Stimulated activated CD8-positive, alpha-beta memory T cell treated with anti-CD3 and anti-CD28 coated beads, Interleukin-2, amount 100 ng/mL, for 1 hour (primary cell): ENCODE measurements at places on chromosomes 2 and 18.

GRCh38 chr2:23464156-23464555, 79.2 kb downstream of the KLHL29 start:
- DNase-seq: no peak

- DNase-seq: no peak
Observed at GRCh38 chr2:178188466-178188865, 5.8 kb upstream of the OSBPL6 start.

- no peak for DNase-seq
Observed at GRCh38 chr18:59229701-59230443, 9.9 kb downstream of the GRP start.

- DNase-seq: no peak
Observed at GRCh38 chr2:113977660-113978523, 88.0 kb downstream of the ACTR3 start.

DNA sequence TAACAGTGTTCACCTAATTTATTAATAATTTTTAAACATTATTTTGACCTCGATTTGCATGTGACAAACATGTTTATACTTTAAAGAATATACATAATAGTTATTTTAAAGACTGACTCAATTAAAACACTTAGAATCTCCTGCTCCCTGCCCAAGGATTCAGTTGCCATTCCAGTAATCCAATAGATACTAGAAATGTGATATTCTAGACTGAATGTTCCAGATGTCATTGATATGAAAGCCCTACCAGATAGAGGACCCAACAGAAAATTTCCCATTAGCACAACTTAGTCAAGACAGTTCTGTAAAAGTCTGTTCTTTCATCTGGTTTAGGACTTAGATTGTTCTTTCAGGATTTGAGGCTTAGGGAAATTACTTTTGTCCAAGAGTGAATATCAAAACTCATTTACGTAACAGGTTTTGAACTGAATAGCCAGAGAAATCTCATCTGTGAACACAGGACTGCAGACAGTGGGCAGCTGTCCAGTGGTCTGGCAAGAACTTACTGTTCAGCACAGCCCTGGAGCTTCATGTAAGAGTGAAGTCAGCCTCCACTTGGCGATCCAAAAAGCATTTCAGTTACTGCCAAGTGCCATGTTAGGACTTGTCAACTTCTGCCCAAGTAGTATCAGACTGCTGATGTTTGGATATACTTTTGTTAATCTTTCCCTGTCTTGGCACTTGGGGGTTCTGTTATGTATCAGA, 77.5 kb downstream of the OSBPL6 start:
- DNase-seq: no peak

- DNase-seq: no peak
Observed at GRCh38 chr2:65489269-65489668, 56.9 kb upstream of the SPRED2 start.

DNA sequence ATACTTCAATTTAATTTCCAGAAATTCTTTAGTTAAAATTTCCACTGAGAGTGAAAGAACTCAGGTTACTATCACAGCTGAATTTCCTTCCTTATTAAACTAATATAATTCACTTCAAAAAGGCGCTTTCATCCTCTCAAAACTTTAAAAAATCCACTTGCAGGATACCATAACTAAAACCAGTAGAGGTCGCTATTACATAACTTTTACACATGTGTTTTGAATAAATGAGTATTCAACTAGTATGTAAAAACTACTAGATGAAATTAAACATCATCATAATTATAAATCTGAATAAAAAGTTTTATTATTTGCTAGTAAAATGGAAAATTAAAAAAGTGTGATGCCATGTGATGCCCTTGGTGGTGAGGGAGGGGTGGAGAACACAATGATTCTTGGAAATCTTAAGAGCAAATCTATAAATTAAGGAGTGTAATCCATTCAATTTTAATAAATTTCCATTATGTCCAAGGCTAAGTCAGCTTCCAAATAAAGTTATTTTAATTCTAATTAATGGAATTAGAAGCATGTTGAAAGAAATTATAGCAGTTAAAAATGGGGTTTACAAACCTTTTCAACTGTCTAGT, 61.4 kb downstream of the SOS1 start:
- DNase-seq: no peak

DNA sequence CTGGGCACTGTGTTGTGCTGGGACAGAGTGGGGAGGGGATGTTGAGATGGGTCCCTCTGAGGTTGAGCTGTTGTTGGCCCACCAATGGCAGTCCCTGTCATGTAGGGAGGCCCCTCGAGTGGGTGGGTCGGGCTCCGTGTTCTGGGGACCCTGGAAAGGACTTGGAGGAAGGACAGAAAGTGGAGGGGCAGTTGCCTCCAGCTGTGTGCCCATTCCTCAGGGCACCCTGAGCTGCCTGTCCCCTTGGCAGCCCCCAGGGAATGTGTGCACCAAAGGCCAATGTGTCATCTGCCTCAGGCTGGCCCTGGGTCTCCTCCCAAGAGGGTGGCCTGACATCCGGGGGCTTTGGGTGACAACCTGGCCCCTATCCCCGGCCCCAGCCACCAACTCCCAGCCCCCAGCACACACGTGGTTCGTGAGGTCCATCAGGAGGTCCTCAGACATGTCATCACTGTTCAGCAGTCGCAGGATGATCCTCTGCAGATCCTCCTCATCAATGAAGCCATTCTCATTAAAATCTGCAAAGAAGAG, 57.7 kb downstream of the CIB4 start:
- DNase-seq: no peak

- DNase-seq: no peak
Observed at GRCh38 chr2:36461039-36461681, 105.6 kb downstream of the CRIM1 start.

DNA sequence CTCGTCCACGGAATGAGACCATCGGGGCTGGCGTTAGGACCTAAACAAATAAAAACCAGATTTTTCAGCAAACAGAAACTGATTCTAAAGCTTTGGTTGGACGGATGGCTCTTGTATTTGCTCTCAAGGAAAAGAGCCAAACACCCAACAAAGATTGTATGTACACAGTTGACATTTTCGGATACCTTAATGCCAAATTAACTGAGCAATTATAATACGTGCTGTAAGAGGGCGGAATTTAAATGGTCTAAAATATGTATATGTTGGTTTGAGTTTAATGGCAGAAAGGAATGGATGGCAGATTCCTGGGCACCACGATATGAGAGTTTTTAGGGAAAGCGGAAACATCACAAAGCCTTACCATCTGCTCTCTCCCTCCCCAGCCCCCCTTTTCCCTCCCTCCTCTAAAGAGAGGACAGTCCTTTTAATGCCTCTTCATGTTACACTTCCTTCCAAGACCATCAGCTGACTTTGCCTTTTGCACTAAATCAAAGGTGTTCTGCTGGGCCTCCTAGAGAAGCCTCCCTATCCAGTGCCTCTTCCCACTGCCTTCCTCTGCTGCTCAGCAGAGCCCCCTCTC, 33.3 kb downstream of the STAT1 start:
- DNase-seq: no peak

DNA sequence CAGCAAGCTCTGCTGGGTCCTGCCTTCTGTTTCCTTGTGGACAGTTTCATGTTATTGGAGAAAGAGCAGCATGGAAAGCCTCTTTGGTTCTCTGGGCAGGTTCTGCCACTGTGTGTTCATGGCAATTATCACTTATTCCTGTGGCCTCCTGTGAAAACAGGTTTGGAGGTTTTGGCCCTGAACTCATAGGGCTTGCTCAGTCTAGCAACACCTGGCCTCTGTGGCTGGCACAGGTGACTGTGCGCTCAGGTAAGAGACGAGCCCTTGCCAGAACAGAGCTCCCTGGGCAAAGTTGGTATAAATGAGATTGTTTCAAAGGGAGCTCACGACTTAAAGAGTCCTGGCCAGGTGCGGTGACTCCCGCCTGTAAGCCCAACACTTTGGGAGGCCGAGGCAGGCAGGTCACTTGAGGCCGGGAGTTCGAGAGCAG, 5.7 kb downstream of the CEP68 start:
- no peak for DNase-seq

GRCh38 chr2:120932472-120932871, 196.8 kb downstream of the GLI2 start:
- DNase-seq: no peak

GRCh38 chr2:126658905-126659561, 3.1 kb downstream of the GYPC start:
- no peak for DNase-seq

- DNase-seq: no peak
Observed at GRCh38 chr2:200748779-200749178, 62.9 kb upstream of the BZW1 start.

DNA sequence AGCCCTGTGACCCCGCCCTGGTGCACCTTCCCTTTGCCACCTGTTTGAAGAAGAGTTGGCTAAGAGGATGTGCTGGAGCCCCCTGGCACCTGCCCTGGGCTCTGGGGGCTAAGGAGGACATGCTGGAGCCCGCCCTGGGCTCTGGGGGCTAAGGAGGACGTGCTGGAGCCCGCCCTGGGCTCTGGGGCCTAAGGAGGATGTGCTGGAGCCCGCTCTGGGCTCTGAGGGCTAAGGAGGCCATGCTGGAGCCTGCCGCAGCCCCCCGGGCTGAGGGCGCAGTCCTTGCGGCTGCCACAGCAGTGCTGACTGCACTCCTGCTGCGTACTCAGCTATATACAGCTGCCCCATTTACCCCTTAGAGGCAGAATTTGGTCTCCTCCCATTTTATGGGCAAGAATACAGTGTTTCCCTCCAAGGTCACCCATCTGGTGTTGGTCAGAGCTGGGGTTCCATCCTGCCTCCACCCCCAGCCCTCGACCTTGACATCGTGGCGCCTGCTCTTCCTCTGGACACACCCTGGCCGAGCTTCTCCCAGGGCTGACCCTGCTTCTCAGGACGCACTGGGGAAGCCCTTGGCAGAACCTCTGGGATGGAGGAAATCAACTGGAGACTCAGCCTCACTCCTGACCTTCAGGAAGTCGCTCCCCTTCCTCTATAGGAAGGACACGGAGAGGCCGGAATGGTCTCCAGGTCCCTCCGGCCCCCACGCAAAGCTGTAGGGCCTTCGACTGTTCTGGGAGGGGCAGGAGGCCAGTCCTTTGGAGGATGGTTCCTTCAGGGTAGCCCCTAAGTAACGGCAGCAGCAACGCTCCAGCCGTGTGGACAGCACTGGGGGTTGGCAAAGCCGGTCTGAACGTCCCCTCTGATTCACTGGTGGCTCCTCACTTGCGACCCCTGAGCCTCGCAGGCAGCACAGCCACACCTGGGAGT, 65.0 kb upstream of the HPCAL1 start:
- no peak for DNase-seq

- no peak for DNase-seq
Observed at GRCh38 chr18:10928011-10928771, 221.2 kb downstream of the PIEZO2 start.

DNA sequence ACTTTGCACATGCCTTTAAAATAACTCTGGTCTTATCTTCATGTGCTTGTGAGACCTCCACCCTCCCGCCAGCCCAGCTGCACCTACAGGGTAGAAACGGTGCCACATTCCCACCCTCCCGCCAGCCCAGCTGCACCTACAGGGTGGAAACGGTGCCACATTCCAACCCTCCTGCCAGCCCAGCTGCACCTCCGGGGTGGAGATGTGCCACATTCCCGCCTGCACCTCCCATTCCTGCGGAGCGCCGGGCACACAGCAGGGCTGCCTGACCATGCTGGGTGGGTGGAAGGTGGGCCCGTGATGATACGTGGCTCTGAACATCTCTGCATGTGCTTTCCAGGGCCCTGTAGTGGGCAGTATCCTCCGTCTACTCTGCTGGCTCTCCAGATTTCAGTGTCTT, 243.7 kb upstream of the PXDN start:
- DNase-seq: no peak

DNA sequence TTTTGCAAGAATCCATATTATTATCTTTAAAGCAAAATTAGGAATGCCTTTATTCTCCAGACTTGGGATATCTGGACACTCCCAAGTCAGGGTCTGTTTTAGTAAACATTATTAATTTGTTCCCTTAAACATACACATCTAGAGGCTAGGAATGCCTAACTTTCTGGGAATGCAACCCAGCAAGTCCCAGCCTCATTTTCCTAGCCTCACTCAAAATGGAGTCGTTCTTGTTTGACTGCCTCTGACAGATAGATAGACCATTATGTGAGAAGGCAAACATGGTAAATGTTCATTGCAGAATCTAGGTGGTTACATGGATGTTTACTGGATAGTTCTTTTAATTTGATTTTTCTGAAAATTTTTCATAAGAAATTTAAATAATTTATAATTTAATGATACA, 270.1 kb upstream of the STON1 start:
- no peak for DNase-seq

- DNase-seq: no peak
Observed at GRCh38 chr18:11149441-11150270, at the start of gene PIEZO2. Gene PIEZO2, minus strand, starts transcription at chr18:11149569. Its CDS starts 981 bp downstream, at chr18:11148588.

DNA sequence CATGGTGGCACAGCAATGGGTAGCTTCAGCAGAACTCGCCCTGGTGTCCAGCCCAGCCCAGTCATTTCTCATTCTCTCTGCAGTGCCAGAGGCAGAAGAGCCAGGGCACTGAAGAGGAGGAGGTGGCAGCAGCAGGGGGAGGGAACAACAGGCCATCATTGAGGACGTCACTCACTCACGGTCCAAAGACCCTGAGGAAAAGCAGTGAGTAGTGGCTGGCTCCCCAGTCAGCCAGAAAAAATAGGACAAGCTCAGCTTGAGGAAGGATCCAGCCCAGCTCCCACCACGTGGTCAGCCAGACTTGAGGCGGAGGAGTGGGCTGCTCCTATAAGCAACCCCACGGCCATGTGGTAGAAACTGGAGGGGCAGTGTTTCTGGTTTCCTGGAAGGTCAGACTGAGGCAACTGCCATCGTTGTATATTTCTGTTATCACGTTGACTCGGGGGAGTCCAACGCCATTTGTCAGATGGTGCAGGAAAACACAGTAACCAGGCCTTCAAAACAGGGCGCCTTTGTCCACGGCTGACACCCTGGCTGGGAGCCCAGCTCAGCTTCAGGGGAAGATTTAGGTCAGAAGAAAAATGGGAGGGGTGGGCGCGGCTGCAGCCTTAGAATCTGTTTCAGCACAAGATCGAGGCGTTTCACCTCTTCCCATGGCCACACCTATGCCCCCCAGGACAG, 19.0 kb upstream of the TMEM247 start:
- no peak for DNase-seq

DNA sequence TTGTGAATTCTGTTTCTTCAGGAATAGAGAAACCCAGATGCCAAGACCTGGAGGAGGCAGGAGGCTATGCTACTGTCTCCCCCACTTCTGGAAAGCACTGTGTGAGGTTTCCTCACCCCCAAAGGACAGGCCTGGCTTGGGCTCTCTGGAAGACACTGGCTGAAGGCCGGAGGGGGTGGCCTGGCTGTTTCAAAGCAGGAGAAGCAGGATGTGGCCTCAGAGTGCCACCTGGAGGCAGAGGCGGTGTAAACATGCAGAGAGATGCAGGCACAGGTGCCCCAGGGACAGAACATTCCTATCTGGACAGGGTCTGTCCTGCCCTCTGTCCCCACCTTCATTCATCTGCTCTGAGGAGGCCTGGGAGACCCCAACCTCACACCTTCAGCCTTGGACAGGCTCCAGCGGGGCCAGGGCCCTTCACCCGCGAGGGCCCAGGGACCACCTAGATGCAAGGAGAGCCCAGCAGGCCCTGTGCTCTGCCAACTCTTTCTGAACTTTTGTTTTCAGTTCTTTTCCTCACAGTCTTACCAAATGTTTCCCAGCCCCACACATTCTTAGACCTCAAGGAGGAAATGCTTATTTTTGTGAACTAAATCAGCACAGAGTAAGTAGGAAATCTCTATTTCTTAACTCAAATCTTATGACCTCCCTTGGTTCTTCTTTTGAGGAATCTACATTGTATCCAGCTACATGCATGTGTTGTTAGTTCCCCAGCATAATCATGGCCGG, 79.2 kb downstream of the LONRF2 start:
- DNase-seq: no peak

- no peak for DNase-seq
Observed at GRCh38 chr2:74693668-74694067, 39.6 kb downstream of the SEMA4F start.
